ENCODE measurements at places on chromosomes 1 and 21.

DNA sequence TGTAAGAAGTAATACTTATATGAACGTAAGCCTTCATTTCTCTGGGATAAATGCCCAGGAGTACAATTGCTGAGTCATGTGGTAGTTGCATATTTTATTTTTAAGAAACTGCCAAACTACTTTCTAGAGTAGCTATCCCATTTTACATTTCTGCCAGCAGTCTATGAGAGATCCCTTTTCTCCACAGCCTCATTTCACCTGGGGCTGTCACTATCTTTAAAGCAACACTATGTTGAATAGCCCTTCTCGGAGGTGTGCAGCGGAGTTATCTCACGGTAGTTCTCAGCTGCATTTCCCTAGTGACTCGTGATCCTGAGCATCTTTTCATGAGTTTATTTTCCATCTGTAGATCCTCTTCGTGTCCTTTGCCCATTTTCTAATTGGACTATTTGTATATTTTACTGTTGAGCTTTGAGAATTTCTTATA is 93.4 kb downstream of the ADARB1 start:
- no peak for DNase-seq

DNA sequence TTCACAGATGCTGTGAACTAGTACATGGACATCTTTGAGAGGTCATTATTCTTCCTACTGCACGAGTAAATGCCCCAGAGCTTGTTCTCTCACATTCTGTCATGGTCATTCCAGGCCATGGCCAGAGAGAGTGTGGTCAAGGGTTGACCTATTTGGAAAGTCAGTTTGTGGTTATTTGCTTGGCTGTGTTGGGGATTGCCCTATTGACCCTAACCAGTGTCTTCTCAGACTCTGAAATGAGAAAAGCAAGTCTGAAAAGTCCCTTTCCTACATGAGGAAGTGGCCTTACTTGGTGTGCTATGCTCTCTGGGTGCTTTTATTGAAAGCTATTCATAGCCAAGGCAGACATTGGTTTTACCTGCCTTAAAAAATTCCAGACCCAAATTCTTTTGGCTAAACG is 26.6 kb downstream of the CLIC6 start:
- DNase-seq, result no peak

- DNase-seq, result no peak
Measured at GRCh38 chr1:111551623-111552411, 48.4 kb upstream of the ADORA3 start.

DNA sequence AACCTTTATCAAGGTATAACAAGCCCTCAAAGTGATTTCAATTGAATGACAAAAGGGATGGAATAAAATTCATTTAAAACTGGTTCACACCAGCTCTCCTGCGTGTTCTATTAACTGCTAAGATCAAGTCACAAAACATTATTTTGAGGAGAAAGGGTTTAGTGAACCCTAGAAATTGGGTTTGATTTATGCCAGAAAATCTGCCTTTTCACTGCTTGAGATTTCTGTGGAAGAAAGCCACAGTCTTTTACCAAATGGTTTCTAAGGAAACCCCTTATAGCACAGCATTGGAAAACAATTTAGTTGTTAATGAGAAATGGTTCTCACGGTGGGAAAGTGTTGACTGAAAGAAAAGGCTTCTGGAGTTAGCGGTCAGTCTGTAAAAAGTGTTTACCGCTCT is 43.6 kb upstream of the DPH5 start:
- DNase-seq, result no peak

DNA sequence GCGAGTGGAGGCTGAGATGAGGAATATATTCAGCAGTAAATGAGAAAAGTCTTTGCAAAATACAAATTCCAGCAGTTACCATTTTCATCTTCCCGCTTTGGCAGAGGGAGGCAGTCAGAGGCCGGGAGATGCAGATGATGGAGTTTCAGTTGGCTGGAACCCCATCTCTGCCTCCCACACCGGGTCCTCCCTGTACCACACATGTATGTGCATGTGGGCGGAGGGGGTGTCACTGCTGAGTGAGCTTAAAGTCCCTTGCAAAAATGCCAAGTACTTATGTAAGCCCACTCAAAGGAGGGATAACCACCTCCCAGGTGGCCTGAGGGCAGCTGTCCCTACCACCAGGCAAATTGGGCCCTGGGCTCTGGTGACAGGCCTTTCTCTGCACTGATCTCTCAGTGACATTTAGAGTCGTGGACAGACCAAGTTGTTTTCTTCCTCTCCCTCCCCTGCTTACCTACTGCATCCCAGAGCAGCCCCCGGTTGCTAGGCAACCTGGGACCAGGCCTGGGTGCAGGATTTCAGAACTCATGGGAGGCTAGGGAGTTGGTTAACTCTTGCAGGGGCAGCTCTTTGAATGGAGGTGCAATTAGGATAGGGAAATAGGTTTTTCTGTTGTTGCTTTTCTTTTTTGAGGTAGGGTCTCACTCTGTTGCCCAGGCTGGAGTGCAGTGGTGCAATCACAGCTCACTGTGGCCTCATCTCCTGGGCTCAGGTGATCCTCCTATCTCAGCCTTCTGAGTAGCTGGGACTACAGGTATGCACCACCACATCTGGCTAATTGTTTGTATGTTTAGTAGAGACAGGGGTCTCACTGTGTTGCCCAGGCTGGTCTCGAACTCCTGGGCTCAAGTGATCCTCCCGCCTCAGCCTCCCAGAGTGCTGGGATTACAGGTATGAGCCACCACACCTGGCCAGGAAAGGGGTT is 17.1 kb upstream of the UBXN10 start:
- no peak for DNase-seq
